Umbilical cord (tissue), 2 donors: ENCODE measurements at places on chromosomes 12 and 14. TPM values are rescaled to one million over a fixed set of nuclear protein-coding genes. Genes with fewer than 3 reads are reported as not detected.

DNA sequence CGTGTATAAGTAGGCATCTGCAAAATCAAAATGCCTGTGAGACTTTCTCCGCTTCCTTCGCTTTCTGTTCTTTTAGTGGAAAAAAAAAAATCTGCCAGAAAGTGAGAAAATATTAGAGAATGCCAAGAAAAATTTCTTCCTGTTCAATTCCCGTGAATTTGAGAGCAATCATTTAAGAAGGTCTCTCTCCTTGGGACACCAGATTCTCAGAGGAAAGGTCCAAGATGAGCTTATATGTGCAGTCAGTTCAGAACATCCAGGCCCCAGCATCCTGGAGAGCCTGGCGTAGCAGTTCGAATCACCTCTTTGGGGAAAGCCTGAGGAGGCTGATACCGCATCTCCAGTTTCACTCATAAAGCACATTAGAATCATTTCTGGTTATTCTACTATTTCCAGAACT is 912.8 kb downstream of the GALC start:
- no peak for DNase-seq

GRCh38 chr12:22677781-22678574 is 53.0 kb downstream of the ETNK1 start:
- no peak for DNase-seq

GRCh38 chr12:99800605-99801004 is 153.1 kb downstream of the GARIN6 start:
- no peak for DNase-seq

GRCh38 chr14:88242446-88242845 is 80.6 kb downstream of the KCNK10 start:
- no peak for DNase-seq

GRCh38 chr12:123942238-123942653 is 30.4 kb downstream of the CCDC92 start:
- no peak for DNase-seq

Gene FKBP3
- total RNA-seq = 31.3 TPM

Gene TMEM132D
- 2.6 TPM for total RNA-seq

Gene FAR2
- total RNA-seq = 26.0 TPM
